ENCODE measurements at places on chromosomes 12 and 14. TPM values are rescaled to one million over a fixed set of nuclear protein-coding genes. Genes with fewer than 3 reads are reported as not detected.

DNA sequence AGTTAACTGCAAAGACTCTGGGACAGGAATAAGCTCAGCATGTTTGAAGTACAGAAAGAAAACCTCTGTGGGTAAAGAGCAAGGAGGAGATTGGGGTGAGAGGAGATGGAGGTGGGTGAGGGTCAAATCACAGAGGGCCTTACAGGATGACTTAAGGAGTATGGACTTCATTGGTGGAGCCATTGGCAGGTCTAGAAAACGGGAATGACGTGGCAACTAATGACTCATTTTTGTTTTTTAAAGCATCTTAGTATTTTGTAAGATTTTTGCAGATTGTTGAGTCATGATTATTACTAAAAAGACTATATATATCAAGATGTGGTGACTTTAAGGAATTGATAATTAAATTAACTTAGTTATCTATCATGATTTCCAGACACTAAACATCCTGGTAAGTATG lies 18.5 kb downstream of the UTP20 start:
- peak; percentile 83 for DNase-seq

- no peak for DNase-seq
Measured at GRCh38 chr14:61341275-61342206, 20.2 kb downstream of the PRKCH start.

GRCh38 chr14:33792009-33792719 lies 158.7 kb downstream of the EGLN3 start:
- DNase-seq, result no peak

DNA sequence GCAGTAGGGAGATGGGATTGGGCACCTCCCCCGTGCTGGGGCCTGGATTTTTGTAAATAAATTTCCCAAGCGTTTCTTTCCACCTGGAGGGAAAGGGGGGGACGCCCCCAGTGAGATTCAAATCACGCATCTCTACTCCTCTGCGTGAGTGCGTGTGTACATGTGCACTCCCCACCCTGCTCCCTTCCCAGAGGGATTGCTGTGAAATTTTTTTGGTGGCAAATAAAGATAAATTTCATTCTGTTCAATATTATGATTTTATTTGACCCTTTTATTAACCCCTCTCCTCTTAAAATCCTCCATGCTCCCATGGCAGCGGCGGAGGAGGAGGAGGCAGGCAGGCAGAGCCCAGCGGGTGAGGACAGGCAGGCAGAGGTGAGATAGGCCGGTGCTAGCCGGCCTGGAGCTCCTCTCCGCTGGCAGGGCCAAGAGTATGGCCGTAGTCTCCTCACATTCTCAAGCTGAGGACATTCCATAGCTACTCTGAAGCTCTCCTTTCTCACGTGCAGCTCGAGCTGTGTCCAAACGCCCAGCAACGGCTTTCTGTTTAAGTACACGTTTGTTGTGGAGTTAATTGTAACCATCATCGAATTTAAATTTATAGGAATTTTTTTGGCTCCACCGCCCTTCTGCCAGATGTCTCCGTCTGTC lies 1.5 kb upstream of the HOTAIR start:
- no peak for DNase-seq

GRCh38 chr14:77609922-77610321 lies 6.5 kb downstream of the SPTLC2 start:
- DNase-seq, result no peak

DNA sequence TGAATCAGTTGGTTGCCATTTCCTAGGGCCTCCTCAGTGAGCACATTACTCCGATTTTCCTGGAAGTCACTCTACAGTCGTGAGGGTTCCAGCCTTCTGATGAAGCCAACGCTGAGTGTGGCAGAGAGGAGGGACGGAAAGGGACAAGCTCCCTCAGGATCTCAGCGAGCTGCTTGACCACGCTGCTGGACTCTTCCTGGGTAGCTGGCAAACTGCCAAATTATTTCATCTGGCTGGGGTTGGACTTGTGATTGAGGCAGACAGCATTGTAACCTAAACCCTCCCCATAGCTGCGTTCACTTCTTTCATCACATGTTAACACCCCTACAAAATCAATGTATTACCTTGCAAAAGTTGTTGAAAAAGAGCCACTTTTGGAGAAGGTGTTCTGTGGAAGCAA lies 69.6 kb upstream of the CHST11 start:
- DNase-seq, result no peak

DNA sequence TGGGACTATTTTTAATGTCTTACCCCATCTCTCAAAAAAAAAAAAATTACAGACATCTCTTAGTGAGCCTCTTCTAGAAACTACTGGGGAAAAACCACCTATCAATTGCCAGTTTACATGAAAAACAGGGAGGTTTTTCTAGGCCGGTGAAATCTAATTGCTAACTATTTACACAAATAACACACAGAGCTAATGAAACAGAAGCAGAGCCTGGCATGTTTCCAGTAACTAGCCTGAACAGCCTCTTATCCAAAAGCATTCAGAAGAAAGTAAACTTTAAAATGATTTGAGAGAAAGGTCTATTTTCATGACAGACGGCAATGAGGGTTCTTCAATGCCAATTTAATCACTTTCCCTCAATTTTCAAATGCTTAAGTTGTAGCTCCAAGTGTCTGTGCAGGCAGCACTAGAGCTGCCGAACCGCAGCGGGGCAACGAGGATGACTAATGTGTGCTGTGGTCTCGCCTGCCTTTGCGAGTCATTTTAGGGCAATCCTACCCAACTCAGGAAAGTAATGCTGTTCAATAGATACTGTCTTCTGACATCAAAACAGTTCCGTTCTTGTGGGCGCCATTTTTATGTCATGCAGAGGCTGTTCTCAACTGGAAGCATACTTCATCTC lies 84.6 kb downstream of the SETD3 start:
- DNase-seq, result peak; percentile 66

DNA sequence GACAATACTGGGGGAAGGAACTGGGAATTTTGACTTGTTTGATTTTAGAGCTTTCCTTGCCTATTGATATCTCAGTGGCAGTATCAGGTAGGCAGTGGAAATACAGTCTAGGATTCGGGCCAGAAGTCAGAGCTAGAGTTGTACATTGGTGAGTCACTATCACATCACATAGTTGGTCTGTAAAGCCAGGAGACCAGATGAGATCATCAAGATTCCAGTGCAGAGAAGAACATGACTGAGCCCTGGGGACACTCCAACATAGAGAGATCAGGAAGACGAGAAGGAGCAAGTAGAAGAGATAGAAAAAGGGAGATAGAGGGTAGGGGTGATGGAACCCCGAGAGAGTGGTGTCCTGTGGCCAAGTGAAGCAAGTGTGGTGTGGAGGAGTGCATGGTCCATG lies 46.6 kb upstream of the NR1H4 start:
- DNase-seq, result peak; percentile 89

- no peak for DNase-seq
Measured at GRCh38 chr12:122227341-122227740, 1.5 kb upstream of the DIABLO start.

- DNase-seq, result no peak
Measured at GRCh38 chr12:83656004-83656403, 969.3 kb downstream of the TMTC2 start.

TCL1B gene
- not detected for total RNA-seq

OR6C2 gene
- not detected for total RNA-seq

OR5AU1 gene
- total RNA-seq, result not detected

MYF6 gene
- total RNA-seq, result not detected

ACACB gene
- 1.0 TPM for total RNA-seq

PIP4K2C gene
- 27.3 TPM for total RNA-seq
